Brain (organoid and tissue), 16 donors: ENCODE measurements at places on chromosomes 4 and X. TPM values are rescaled to one million over a fixed set of nuclear protein-coding genes. Genes with fewer than 3 reads are reported as not detected.

Gene RBM46
- not detected for polyA plus RNA-seq

Gene SLIT2
- 20.1 TPM for polyA plus RNA-seq

Gene CTAG2
- not detected for polyA plus RNA-seq

Gene BGN
- polyA plus RNA-seq, result 149 TPM

Gene PABPC1L2B
- polyA plus RNA-seq, result 2.3 TPM

Gene HSFX1
- polyA plus RNA-seq, result 2.5 TPM

Gene KIAA1210
- polyA plus RNA-seq, result not detected

Gene SMR3B
- not detected for polyA plus RNA-seq

Gene OTC
- polyA plus RNA-seq, result not detected

Gene ERVMER34-1
- polyA plus RNA-seq, result 0.10 TPM

Gene ADH1B
- 1.1 TPM for polyA plus RNA-seq

Gene PLK4
- polyA plus RNA-seq, result 2.5 TPM

Gene RADX
- polyA plus RNA-seq, result 0.95 TPM

Gene BCOR
- polyA plus RNA-seq, result 41.6 TPM

Gene PAGE2B
- polyA plus RNA-seq, result not detected

Gene TMEM154
- polyA plus RNA-seq, result 2.9 TPM

Gene IL3RA
- polyA plus RNA-seq, result 2.9 TPM

Gene AMTN
- polyA plus RNA-seq, result not detected

Gene TMEM144
- polyA plus RNA-seq, result 52.0 TPM

Gene RIPPLY1
- polyA plus RNA-seq, result not detected

Gene PDCL2
- polyA plus RNA-seq, result not detected
